ENCODE measurements at places on chromosomes 3 and 15.

DNA sequence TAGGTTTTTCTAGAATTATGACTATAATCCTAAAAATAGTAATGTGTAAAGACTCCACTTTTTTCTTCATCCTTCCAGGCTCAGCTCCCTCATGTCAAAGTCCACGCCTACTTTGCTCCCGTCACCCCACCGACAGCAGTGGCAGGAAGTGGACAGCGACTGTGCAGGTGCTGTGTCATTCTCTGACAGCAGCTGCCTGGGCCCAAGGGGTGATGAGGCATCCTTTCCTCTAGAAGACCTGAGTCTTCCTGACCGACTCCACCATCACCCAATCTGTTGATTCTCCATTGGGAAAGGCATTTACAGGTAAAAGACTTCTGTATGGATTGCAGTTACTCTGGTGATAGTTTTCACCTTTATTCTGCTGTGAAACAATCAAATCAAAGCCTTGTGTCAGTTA lies 54.8 kb downstream of the UBP1 start:
- DNase-seq: no peak

DNA sequence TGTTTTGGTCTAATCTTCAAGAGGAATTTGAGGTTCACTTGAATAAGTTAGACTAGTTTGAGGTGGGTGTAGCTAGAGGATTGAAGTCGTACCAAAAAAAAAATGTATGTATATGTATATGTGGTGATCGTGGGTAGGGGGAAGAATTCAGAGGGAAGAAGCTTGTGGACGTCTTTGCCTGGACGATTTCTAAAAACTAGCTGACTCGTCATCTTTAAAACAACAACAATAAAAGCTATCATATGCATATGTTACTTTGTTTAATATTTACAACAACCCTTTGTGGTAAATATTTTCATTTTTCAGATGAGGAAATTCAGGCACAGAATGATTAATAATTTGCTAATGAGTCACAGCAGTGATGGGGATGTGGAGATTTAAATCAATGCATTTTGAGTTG lies 18.1 kb downstream of the RNF111 start:
- no peak for DNase-seq

GRCh38 chr15:80587816-80588456 lies 107.2 kb upstream of the ABHD17C start:
- no peak for DNase-seq

DNA sequence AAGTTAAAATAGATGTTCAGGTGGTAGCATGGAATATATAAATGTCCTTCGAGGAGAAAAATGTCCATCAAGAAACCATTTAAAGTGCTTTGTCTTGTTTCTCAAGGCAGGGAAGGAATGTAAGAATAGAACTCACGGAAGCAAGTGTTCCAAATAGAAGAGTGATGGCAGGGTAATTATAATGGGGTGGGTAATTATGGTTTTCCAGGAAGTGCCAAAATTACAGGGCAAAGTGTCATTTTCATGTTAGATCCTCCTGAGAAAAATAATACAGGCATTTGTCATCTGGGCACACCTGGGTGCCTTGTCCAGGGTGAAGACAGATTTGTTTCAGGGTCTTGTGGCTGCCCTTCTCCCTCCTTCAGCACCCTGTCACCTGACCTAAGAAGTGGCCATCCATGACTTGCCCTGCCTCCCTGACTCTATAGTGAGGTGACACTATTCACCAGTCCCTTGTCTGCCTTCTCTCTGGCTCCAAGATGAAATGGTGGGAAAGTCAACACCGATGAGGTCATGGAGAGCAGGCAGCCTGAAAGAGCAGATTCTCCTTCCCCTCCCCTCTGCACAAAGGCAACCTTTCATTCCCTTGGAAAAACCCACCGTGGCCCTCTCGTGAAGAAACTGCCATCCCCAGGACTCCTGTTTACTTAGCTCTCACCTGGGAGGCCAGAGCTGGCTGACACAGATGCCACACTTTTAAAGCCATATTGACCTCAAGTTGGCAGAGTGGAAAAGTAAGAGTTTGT lies 45.1 kb upstream of the AMOTL2 start:
- no peak for DNase-seq

DNA sequence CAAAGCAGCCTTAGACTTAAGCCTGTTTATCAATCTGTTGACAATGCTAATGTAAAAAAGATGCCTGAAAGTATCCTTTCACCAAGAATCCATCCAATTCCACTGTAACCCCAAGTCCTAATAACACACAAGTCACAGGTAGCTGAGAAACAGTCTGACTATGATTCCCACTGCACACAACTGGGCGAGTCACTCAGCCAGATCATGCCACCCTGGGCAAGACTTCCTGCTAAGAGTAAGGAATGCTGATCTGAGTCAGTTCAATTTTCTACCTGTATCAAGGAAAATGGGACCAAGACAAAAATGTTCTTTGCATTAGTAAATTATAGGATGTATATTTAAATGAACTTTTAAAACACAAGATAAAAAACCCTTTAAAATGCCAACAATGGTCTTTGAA lies 33.3 kb downstream of the NPTN start:
- no peak for DNase-seq

DNA sequence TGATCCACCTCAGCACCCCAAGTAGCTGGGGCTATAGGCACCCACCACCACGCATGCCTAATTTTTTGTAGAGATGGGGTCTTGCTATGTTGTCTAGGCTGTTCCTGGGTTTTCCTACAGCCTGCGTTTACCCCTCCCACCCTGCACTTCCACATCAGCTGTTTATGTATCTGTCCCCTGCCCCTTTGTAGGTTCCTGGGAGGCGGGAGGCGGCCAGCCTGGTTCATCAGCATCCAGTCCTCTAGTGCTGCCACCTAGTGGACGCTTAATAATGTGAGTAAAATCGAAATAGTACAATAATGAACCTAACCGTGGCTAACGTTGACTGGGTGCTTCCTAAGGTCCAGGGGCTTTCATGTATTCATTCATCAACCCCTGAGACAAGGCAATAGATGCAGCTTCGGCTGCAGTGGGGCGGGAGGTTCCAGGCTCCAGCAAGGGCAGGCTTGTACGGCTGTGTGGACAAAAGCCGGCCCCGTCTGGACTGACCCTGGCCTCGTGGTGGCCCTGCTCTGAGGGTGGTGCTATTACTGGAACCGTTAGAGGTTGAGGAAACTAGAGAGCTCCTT lies 1.2 kb upstream of the LCTL start:
- peak; percentile 78 for DNase-seq

DNA sequence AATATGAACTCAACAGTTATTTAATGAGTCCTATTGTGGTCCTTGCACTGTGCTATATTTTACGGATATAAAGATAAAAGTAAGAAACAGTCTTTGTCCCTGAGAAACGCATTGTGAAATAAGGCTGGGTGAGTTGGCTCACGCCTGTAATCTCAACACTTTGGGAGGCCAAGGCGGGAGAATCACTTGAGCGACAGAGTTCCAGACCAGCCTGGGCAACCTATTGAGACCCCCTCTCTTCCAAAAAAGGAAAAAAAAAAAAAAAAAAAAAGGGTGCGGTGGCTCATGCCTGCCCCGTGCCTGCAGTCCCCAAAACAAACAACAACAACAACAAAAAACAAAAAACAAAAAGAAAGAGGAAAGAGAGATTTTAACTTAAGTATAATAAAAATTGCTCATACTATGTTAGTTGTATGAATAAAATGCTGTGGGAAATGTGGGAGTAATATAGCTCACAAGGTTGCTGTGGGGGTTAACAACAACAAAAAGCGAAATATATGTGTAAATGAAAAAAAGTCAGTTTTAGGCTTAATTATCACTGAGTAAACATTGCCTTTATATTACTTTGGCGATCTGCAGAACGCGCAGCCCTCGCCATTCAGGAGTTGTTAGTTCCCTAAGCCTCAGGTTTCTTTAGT lies 461 bp upstream of the FNDC3B start:
- DNase-seq: no peak

GRCh38 chr3:60126511-60127304 lies 1076.9 kb upstream of the CFAP20DC start:
- no peak for DNase-seq

- no peak for DNase-seq
Observed at GRCh38 chr15:98755781-98756180, 107.4 kb downstream of the IGF1R start.

- peak; percentile 30 for DNase-seq
Observed at GRCh38 chr3:5188419-5189221, 1.1 kb downstream of the EDEM1 start.

DNA sequence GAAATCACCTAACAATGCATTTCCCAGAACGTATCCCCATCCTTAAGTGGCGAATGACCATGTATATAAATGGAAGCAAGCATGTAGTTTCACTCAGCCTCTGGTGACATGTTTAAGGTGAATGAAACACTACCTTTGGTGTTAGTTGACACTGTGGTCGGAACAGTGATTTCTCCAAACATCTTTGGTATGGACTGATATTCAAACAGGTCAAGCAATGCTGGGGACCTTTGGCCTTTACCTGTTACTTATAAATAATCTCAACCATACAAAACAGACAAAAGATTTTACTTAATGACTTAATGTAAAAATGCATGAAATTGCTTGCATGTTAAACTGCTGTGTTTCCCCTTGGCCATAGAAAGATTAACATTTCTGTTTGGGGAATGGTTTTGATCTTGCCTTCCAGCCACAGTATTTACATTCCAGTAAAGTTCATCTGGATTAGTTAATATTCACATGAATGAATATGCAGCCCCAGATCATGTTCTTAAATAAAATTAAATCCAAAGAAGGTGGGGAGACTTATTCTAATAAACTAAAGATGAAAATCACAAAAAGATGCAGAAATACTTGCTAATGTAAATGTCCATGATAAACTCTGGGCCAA lies 74.4 kb upstream of the HES1 start:
- no peak for DNase-seq

DNA sequence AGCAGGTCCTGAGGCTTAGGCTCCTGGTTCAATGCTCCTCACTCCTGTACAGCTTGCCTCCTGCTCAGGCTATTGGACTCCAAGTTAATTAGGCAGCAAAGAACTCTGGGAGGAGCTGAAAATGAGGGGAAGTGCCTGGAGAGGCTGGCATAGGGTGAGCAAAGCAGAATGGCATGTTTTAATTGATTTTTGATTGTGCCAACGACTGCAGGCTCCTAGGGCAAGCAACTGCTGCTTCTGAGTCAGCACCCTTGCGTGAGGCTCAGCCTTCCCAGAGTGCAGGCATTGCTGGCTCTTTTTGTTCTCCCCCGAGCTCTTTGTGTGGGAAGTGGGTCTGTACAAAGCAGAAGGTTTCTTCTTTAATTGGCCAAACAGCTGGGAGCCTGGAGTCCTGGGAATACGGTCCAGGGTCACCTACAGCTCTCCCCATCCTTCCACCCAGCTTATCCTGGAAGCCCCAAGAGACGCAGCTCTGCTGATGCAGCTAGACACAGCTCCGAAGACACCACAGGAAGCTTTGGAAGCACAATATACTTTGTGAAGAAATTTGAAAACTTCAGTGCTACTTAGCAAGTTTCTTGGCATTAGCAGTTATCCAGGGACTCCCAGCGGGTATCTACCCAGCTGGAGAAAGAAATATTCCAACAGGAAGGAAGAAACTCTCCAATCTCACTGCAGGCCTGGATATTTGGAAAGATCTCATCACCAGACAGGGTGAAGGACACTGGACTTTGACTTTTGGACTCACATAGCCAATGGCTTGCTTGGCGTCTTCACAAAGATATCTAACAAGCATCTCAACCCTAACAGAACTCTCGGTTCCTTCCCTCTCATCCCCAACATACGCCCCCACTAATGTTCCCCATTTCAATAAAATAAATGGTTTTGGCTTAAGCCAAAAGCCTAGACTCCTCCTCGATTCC lies 76.8 kb downstream of the BDH1 start:
- no peak for DNase-seq

- DNase-seq: no peak
Observed at GRCh38 chr15:35723852-35724251, 177.9 kb upstream of the DPH6 start.

- no peak for DNase-seq
Observed at GRCh38 chr3:80533553-80533952, 765.8 kb upstream of the ROBO1 start.

- DNase-seq: no peak
Observed at GRCh38 chr3:163562625-163563024, 1515.7 kb downstream of the SI start.

GRCh38 chr3:39088889-39089288 lies 18.5 kb downstream of the GORASP1 start:
- DNase-seq: no peak

DNA sequence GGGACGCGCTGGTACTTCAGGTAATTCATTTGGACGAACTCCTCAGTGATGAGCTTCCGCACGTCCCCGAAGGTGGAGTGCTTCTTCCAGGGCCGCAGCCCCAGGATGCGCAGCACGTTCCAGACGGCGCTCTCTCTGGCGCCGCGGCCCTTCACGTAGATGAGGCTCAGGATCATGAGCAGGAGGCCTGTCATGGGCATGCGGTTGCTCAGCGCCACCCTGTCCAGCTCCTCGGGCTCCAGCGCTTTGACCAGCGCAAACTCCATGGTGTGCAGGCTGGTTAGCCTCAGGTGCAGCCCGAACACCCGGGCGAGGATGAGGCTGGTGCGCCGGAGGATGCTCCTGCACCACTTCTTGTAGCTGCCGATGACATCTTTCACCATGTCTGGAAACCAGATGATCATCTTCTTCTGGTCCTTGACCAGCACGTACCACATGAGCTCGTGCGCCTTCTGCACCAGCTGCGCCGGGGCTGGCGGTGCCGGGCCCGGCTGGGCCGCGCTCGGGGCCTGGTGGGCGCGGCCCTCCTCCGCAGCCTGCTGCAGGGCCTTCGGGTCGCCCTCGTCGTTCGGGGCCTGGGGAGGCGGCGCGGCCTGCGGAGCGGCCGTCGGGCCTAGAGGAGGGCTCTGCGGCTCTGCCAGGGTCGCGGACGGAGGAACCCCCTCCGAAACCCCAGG lies 501 bp downstream of the NDN start:
- no peak for DNase-seq

DNA sequence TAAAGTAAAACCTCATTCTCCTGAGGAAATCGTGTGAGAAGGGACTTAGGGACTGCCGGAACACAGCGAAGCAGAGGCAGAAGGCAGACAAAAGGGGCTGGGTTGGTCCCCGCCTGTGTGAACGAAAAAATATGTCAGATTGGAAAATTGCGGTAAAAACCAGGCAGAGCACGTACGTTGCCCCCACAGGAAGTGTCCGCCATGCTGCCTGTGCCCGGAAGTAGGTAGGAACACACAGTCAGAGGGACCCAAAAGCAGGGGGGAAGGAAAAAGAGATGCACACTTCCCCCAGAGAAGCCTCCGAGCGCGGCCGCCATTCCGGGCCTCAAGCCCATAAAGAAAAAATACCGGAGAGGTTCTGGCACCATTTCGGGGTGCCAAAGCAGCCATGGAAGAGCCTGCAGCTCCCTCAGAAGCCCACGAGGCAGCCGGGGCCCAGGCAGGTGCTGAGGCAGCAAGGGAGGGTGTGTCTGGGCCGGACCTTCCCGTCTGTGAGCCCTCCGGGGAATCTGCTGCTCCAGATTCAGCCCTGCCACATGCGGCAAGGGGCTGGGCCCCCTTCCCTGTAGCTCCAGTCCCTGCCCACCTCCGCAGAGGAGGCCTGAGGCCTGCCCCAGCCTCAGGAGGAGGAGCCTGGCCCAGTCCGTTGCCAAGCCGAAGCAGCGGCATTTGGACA lies at the start of gene MKRN3:
Gene MKRN3 (plus strand): TSS at position 280 of the 676 bp plus-strand sequence. CDS start 109 bp downstream, at position 389.
- no peak for DNase-seq

GRCh38 chr3:120469440-120469839 lies 18.6 kb upstream of the FSTL1 start:
- peak; percentile 31 for DNase-seq
